Omental fat pad (tissue), 4 donors: ENCODE measurements at places on chromosomes 2 and 18. TPM values are rescaled to one million over a fixed set of nuclear protein-coding genes. Genes with fewer than 3 reads are reported as not detected.

DNA sequence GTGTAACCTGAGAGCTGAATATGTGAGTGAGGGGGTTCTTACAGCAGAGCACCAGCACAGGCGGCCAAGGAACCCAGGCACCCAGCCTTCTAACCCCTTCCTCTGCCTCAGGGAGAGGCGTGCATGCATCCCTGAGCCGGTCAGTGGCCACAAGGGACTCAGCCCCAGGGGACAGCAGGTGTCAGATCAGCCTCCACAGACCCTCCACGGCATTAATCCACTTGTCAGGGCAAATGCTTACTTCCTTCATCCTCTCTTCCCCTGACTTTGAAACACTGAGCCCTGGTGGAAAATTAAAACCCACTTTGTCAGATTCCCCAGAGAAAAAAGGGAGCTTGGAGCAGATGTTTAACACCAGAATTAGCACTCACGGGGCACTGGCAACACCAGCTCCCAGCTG, 60.5 kb upstream of the SMAD2 start:
- no peak for DNase-seq

- DNase-seq = no peak
Measured at GRCh38 chr2:178195390-178196166, 1.3 kb downstream of the OSBPL6 start.

GRCh38 chr2:240918258-240919091, 12.3 kb downstream of the CROCC2 start:
- peak; percentile 22 for DNase-seq

DNA sequence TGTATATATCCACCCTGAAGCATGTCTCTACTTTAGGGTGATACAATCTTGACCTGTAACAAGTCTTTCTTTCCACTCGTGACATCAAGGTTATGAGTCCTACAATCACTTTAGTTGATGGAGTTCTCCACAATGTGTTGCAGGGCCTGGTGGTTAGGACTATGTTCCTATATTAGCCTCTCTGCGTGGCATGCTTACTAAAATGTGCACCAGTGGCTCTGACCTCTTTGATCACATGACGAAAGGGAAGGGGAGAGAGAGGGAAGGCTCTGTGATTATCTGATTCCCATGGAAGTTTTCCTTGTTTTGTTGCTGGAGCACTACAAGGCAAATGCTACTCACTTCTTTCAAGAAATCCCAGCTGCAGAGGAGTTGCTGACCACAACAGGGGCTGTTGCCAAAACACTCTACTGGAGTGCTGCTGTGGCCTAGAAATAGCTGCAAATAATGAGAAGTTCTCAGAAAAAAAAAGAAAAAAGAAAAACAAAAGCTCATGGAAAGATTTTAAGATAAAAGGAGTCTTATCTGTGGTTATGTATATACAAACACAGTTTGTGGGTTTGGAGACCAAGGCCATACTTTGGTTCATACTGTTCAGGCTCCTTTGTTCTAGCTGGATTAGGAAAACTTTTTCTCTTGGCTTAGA, 272.8 kb upstream of the MMADHC start:
- DNase-seq = no peak

Gene GNAL
- total RNA-seq = 12.8 TPM

GRCh38 chr2:118202707-118203303, 114.5 kb downstream of the INSIG2 start:
- DNase-seq = no peak

DNA sequence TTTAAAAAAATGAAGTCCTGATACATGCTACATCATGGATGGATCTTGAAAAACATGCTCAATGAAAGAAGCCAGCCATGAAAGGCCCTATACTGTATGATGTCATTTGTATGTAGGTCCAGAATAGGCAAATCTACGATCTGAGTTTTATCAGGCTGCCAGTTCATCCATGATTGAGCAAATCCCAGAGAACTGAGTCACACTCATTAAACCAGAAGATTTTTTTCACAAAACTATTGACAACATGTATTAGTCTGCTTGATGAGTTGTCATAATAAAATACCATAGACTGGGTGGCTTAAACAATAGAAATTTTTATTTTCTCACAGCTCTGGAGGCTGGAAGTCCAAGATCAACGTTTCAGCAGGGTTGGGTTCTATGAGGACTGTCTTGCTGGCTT, 130.7 kb downstream of the MREG start:
- DNase-seq = no peak

Gene KCNJ13
- not detected for total RNA-seq

- no peak for DNase-seq
Measured at GRCh38 chr2:233349005-233349998, 5.0 kb upstream of the DGKD start.

DNA sequence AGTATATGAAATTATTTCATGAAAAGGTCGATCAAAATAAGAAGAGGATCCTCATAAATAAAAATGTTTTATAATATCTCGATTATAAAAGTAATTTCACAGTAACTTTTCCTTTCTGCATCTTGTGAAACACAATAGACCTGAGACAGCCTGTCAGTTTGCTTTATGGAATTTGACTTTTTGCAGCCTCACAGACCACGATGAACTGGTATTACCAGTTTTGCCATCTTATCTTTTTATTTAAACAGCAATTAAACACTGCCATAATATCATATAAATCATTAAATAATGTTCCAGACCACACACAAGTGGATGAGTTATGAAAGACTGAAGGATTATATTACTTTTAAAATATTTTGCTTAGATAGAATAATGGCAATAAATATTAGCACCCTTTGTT, 10.7 kb upstream of the GALNT3 start:
- DNase-seq = no peak

Gene TYMS
- 0.50 TPM for total RNA-seq

- no peak for DNase-seq
Measured at GRCh38 chr2:98608962-98609604, 694 bp downstream of the UNC50 start.

GRCh38 chr2:120422465-120423160, 76.7 kb downstream of the INHBB start:
- DNase-seq = no peak

DNA sequence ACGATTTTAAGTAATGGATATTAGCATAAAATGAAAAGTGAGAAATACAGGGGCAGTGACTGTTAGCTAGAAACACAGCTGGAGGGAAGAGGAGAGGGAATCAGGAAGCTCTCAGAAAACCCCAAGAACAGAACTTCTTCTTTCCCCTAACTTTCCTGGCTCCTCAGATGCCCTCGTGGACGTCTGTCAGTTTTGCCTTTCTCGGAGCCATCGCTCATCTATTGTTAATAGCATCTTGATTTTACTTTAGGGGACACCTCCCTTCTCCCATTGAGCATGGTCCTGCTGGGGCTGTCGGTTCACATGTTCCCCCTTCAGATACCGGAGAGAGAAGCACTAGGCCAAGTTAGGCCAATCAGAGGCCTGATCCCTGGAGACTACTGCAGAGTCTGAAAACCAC, 2.3 kb upstream of the PLEK start:
- no peak for DNase-seq

DNA sequence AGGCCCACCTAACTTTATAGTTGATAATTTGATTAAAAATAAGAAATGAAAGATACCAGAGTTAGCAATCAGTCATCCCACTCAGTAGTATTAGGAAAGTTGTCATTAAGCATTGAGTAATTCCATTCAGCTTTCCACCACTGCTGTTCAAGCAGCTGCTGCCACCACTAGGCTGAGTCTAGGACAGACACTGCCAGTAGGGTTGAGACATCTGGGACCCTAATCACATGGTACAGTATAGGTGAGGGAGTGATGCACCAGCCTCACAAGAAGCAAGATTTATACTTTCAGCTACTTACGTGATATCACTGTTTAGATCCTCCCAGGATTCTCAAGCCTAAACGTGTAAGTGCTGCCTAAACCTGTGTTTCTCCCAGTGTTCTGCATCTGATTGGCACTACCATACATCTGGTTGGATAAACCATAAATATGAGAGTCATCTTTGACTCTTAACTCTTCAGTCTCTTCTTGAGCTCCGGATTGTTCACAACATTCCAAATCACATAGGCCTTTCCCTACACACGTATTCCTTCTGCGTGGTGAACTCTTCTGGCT, 3.2 kb downstream of the UBXN4 start:
- no peak for DNase-seq

DNA sequence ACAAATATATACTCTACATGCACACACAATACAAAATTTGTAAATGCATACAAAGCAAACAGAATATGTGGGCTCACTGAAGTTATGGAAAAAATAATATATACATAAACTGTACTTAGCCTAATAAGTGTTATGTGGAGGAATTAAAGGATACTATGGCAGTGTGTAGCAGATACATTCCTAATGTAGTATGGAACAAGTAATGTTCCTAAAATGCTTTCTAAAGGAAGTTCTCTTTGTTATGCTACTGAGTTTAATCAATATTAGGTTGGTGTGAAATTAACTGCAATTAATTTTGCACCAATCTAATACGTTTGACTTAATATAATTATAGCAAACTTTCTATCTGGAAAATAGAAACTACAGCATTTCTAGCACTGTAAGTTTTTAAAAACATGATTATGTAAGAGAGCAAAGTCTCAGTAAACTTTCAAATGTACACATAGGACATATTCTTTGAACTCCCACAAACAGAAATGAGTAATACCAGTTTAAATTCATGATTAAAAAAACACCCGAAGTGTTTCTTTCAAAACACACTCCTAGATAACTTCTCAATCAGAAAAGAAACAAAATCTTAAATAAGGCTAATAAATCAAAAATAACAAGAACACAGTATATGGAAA, 331.3 kb downstream of the LRRTM4 start:
- DNase-seq = no peak

Gene LRP2
- 12.2 TPM for total RNA-seq

Gene IL1F10
- total RNA-seq = not detected

DNA sequence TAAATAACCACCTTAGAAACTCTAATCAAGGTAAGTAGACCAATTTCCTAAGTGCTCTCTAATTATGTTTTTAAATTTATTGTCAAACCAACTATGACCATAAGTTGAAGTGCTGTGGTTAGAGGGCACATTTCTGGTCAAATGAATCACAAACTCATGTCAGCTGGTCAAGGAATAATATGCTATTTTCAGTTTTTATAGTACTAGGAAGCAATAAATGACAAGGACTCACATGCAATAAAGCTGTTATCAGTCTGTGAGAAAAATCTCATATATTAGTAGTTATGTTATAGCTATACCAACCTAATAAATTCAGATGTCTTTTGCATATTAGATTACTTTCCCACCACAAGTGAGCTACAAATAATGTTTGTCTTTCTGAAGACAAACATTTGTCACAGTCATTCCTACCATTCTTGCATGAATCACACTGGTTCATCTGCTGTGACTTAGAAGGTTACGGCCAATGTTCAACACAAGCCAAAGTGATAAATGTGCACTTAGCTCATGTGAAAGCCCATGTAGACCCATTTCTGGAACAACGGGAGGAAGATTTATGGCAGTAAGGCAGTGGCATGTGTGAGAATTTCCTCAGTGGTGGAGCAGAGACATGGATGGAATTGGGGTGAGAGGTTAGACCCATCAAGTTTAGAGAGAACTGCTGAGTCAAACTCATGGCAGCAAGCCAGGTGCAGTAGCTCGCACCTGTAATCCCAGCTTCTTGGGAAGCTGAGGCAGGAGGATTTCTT, 27.4 kb upstream of the CCNYL1 start:
- no peak for DNase-seq

Gene SLC11A1
- 93.6 TPM for total RNA-seq
